ENCODE measurements at places on chromosomes 1 and 21.

DNA sequence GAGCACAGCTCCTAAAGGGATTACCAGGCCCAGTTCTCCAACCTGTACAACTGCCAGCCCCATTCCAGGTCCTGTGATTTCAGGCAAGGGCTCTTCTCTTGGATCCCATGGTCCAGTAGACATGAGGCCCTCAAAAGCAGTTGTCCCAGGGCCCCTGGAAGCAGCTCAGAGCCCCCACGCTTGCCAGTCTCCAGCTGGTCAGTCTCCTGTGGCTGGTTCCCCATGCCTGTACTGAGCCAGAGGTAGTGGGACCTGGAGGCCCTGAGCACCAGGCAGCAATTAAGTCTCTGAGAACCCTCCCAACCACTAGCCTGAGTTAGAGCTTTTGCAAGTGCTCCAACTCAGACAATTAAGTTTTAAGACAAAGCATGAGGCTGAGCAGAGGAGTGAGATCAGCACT lies 36.9 kb downstream of the CDC42BPA start:
- DNase-seq: no peak

GRCh38 chr1:17095141-17095540 lies 24.1 kb downstream of the PADI2 start:
- DNase-seq: no peak

DNA sequence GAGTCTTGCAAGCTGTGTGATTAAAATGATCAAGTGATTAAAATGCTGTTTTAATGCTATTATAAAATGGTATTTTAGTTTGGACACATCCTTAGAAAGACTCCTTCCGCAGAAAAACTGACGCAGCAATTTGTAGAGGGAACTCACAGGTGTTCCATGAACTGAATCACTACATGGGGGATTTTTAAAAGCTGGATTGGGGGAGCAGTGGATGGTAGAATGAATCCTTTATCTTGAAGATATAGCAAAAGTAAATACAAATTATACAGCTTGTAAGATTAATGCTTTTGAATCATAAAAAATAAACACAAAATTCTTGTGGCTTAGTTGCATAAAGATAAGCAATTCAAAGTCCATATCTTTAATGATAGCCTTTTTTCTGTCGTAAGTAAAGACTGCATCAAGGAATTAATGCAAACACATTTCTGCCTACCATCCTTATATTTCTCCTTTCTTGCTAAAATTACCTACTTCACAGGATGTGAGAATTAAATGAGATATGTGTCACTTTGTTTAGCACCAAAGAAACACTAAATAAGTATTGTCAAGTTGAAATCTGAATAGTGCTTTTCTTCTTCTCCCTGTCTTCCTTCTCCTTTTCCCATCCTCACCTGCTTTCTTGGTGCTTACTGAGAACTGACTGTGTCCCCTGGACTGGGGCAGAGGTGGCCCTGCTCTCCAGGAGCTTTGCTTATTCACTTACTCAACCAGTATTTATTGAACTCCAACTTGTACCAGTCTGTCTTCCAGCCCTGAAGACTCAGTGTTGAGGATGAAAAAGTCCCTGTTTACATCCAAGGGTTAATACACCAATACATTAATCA lies 61.5 kb upstream of the F3 start:
- peak; percentile 65 for DNase-seq

GRCh38 chr1:236904892-236905741 lies 99.1 kb downstream of the MT1HL1 start:
- peak; percentile 38 for DNase-seq

DNA sequence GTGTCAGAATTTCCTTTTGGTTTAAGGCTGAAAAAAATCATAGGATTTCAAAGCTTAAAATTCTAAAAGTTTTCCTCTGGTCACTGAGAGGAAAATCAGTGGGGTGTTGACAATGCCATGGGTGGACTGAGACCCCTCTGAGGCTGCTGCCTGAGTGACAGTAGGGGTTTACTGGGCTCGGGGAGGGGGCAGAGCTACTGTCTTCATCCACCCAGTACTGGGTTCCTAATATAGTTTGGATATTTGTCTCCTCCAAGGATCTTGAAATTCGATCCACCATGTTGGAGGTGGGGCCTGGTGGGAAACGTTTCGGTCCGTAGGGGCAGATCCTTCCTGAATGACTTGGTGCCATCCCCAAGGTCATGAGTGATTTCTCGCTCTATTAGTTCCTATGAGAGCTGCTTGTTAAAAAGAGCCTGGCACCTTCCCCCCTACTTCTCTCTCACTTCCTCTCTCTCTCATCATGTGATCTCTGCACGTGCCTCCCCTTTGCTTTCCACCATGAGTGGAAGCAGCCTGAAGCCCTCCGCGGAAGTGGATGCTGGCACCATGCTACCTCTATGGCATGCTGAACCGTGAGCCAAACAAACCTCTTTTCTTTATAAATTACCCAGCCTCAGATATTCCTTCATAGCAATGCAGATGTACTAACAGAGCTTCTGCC lies 72.3 kb downstream of the MAP10 start:
- no peak for DNase-seq

All from AML-193 (cell line).